HuH-7 (cell line): ENCODE measurements at places on chromosomes 3 and 15.
A peak's percentile ranks its signal among the peaks of the same experiment; 100 is the strongest.

GRCh38 chr3:81249540-81250029, 511.9 kb downstream of the GBE1 start:
- peak; percentile 1 for DNase-seq

- DNase-seq = no peak
These were observed 53.1 kb downstream of the PHC3 start for GRCh38 chr3:170128259-170128976.

DNA sequence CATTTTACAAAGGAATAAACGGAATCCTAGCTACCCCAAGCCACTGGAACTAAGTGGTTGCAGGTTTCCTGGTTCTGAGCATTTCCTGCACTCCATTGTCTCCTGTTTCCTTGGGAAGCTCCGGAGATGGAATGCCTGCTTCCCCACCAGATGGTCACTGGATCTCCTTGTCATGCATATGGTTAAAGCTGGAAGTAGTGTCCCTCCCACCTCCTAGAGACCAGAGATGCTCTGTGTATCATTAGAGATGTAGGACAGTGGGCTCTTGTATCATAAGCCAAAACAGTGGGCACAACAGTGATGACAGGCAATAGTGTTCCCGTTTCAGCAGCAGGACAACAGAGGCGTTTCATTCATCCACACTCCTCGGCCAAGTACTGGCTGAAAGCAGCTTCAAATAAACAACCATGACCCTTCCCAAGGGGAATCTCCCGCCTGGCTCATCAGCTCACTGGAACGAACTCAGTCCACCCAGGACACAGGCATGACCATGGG, 136.2 kb upstream of the EIF1B start:
- no peak for DNase-seq

DNA sequence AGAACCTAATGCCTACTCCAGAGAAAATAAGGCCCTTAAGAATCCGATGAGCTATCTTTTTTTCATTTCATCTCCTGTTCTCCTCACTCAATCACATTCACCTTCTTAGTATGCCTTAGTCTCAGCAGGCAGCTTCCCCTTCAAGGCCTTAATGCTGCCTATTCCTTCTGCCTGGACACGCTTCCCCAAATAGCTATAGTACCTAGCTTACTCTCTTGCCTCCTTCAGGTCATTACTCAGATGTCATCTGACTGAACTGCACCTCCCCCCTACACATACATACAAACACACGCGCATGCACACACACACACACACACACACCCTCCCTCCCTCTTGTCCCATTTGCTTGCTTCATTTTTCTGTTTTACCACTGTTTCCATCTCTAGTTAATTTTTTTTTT, 191.5 kb upstream of the MLF1 start:
- DNase-seq = no peak

GRCh38 chr3:126317029-126317996, 39.9 kb downstream of the KLF15 start:
- DNase-seq = no peak

- no peak for DNase-seq
These were observed 180.0 kb upstream of the LINGO1 start for GRCh38 chr15:77812664-77813063.
